ENCODE measurements at places on chromosomes 4 and X.
A peak's percentile ranks its signal among the peaks of the same experiment; 100 is the strongest.

- DNase-seq, result peak; percentile 24
Observed at GRCh38 chr4:67556436-67556835, 2.1 kb upstream of the STAP1 start.

DNA sequence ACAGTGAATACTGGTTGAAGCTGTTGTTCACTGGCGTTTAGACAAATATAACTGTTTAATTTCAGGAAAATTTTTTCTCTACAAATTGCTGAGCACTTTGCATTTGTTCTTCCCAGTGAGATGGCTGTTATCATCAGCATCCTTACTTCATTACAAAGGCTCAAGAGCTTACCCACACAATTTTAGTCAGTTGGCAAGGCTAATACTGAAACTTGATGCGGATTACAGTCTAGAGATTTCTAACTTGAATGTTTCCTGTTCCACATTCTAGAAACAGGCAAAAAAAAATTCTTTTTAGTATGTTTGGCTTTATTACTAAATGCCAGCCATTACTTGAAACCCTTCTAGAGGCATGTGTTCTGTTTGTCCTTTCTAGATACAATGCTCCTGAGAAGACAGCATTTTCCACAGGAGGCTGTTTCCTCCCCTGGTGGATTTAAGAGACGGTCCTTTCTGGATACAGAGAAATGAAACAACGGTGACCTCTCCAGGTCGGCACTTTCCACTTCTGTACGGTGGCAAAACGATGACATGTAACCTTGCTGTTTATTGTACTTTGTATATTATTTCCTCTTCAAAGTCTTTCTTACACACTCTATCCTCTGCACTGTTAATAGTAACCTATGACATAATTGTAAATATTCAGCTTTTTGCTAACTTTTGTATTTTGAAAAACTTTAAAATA is 80.9 kb downstream of the RFC1 start:
- no peak for DNase-seq

DNA sequence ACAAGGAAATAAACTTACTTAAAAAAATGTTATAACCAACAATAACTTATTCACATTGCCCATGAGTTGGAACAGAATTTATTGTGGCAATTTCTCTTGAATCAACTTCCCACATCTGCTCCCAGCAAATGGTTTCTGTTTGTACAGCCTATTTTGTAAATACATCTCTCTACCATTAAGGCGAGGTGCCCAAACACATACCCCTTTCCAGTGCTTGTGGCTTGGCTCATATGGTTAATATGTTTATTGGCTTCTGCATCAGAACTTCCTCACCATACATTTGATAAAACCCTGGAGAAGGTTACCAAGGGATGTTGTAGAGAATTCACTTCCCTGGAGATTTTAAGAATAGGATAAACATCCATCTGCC is 207.1 kb downstream of the SOWAHB start:
- DNase-seq, result no peak

GRCh38 chrX:30992381-30992904 is 79.4 kb downstream of the FTHL17 start:
- no peak for DNase-seq

DNA sequence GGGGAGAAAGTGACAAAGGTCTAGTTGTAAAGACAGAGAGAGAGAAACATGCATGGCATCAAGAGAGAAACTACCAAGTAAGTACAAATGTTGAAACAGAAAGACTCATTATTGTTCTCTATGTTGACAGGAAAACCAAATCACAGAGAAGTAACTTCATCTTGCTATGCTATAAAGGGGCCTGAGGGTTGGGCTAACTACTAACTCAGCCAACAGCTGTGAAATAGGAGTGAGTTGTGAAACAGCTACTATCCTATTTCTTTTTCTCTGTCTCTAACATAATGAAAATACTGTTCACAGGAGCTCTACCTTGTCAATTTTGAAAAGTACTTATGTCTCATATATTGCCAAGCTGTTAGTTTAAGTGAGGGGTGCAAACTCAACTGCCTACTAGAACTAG is 65.0 kb downstream of the MTMR8 start:
- DNase-seq, result no peak

- DNase-seq, result no peak
Observed at GRCh38 chr4:140046543-140046942, 107.4 kb downstream of the MAML3 start.

GRCh38 chr4:183287677-183288076 is 32.4 kb downstream of the CLDN22 start:
- no peak for DNase-seq

Data from cardiac fibroblast (primary cell).